ENCODE measurements at places on chromosomes 6 and 20.

DNA sequence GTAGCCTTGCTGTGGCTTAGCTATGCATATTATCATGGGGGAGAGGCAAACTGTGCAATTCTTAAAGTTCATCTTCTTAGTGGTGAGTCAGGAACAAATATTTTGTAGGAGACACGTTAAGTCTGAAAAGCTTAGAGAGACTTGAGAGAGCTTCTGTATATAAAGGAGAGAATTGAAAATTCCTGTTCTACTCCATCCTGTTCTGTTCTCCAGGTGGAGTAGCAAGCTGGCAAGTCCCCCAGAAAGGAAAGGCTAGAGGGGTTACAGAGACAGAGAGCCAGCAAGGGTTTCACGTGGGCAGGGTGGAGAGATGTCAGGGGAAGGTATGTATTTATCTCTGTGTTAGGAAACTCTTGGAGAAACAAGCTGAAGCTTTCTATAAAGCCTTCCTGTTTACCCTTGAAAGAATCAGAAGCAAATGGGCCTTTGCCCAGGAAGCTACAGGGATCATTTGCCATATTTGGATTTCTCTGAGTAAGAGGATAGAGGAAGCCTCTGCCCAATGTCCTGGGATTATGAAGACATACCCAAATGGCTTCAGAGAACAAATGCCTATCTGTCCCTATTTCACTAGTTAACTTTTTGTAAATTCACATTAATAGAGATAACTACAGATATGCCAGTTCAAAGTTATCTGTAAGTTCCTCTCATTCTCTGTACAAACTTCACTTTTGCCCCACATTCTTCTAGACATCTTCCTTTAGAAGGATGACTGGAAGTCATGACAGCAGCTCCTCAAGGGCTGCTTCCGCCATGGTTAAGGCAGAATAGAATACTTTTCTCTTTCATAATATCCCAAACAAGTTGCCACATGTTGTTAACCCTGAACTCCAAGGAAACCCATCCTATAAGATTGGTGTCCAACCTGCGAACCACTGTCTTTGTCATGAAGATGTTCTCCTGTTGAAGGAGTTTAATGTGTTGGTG, 126.7 kb upstream of the NEDD9 start:
- DNase-seq = peak; percentile 21

- no peak for DNase-seq
Observed at GRCh38 chr6:29720863-29721262, 2.4 kb upstream of the HLA-F start.

DNA sequence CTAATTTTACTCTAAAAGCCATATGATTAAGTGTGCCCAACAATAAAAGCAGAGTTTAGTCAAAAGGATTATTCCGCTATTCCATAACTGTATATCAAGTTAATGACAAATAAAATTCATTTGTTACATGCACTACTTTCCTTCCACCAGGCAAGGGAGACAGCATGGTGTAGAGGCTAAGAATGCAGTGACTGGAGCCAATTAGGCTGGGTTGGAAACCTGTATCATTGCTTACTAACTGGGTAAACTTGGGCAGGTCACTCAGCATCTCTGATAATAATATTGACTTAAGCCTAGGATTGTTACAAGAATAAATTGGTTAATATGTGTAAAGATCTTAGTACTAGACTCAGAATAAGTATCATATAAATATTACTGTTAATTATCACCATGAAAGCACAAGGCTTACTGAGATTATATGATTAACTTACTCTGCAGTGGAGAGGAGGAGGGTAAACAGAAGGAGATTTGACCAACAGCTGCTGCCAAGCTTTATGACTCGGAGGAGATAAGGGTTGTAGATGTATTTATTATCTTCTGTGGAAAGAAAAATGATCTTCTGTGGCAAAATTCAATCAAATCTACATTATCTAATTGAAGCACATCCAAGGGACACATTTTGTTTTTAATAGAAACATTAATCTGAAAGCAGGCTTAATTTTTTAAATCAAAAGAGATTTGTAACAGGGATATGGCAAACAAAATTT, 1459.9 kb downstream of the GRIK2 start:
- no peak for DNase-seq

DNA sequence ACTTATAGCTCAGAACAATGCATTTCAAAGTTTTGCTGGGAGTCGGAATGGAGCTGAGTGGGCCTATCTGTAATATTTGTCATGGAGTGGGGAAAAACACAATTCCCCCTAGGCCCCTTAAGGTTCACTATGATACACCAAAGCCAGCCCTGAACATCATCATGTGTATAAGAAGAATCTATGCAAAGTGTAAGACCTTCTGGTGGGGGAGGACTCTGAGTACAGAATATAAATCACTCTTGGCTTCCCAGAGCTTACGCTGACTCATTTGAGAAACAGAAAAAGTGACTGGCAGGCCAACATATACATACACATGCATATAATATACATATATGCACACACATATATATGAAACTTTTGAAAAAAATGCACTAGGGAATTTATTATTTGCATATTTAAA, 54.1 kb upstream of the UBR2 start:
- no peak for DNase-seq

- DNase-seq = no peak
Observed at GRCh38 chr20:9140162-9140760, 71.4 kb downstream of the PLCB4 start.

DNA sequence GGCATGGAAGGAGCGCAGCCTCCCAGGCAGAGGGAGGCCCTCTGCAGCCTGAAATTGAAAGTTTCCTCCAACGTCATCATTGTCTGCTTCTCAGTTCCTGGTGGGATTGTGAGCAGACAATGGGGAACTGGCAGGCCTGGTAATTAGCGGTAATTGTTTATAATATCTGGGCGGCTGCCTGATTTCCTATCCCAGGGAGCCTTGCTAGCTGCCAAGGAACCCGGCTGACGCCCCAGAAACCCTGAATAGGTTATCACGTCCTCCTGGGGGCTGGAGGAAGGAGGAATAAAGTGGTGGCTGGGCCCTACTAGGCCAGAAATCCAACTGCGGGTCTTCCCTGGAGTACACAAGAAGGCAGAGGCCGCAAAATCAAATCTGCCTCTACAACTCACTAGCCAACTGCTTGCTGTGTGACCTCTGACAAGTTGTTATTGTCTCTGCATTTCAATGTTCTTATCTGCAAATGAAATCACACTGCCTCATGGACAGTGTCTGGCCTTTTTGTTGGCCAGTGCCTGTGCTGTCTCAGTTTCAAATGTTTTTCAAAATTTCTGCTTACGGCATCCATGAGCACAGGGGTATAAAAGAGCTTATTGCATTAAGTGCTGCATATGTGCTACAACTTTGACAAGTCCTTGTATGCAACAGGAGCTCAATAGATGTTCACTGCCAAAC, 16.9 kb downstream of the KCNK15 start:
- DNase-seq = no peak

DNA sequence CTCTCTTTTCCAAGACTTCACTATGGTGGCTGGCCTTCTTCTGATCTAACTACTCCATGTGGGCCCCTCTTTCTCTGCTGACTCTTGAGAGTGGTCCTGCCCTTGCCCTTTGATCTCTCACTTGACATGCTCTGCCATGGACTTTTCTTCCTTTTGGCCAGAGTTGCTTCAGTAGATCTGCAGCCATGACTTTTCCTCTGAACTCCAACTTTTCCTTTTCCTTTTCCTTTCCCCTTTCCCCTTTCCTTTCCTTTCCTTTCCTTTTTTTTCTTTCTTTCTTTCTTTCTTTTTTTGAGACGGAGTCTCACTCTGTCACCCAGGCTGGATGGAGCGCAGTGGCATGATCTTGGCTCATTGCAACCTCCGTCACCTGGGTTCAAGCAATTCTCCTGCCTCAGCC, 88.5 kb downstream of the JAG1 start:
- no peak for DNase-seq

GRCh38 chr6:116354236-116354635, 16.5 kb upstream of the DSE start:
- DNase-seq = no peak

- no peak for DNase-seq
Observed at GRCh38 chr6:45658958-45659357, 281.2 kb upstream of the SUPT3H start.

DNA sequence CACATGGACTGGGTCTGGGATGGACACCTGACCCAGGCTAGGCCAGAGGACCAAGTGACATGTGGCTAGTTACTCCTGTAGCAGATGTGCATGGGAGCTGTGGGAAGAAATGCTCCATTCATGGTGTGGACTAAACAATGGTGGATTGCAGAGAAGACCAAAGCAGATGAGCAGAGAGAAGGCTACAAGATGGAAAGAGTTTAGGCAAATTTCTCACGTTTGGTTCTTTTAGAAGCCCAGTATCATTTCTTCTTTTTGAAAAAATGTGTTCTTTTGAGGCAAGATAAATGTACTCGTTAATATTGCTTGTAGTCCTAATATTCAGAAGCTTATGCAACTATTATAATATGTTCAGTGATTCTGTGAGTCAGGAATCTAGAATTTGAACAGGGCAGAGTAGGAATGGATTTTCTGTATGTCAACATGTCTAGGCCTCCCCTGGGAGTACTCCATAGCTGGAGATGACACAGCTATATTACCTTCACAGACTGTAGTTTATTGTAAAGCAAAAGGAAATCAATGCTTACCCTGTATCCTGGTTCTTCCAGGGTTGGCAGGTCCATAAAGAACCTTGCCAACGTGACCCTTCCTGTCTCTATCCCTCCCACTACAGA, 2.3 kb upstream of the BTN2A1 start:
- DNase-seq = no peak

- DNase-seq = no peak
Observed at GRCh38 chr20:43191946-43192863, 2.5 kb upstream of the PTPRT start.

GRCh38 chr6:33840048-33840926, 36.5 kb upstream of the MLN start:
- peak; percentile 90 for DNase-seq

DNA sequence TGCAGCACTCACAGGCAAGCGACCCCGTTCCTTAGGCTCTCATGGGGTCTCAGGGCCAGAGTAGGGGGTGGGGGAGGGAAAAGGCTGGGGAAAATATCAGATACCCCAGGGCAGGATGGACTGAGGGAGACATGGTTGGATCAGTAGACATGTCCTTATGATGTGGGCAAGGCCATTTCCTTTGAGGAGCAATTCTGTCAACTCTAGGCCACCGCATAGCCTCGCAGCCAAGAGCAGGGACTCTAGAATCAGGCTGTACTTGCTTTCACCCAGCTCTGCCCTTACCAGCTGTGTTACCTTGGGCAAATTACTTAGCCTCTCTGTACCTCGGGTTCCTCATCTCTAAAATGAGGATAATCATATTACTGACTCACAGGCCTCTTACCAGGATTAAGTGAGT, 2.2 kb upstream of the MAPK13 start:
- DNase-seq = no peak

- DNase-seq = no peak
Observed at GRCh38 chr6:144145541-144145940, 4.8 kb upstream of the STX11 start.

DNA sequence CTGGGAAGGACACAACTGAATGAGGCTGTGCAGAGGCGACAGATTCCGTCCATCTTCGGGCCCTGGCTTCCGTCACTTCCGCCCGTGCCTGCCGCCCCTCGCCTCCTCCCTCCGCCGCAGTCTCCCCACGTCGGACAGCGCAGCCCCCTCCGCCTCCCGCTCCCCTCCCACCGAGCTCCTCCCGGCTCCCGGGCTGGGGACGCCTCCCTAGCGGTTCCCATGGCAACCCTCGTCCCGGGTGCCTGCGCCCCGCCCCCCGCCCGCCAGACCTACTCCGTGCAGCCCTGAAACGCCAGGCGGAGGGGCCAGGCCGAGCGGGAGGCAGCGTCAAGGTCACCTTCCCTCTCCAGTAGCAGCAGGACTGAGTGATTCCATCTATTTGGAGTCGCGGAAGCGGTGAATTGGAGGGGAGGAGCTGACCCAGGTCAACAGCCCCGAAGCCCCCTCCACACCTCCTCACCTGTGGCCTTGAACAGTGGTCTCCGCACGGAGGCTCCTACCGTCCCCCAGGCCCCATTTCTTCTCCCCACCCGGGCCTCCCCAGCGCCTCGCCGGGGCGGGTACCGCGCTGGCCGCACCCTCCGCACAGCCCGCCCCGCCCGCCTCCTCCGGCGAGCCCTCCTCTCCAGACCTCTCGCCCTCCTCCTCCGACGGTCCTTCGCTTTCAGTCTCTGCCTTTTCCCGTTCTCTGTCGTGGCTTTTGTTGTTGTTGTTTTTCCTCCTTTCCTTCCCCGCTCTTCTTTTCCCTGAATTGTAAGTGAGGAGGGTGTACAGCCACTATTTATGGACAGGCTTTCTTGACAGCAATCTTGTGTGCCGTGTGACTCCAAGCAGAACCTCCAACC, 951 bp downstream of the NRSN2 start:
- peak; percentile 54 for DNase-seq

GRCh38 chr6:121688974-121689373, 253.5 kb downstream of the GJA1 start:
- no peak for DNase-seq

DNA sequence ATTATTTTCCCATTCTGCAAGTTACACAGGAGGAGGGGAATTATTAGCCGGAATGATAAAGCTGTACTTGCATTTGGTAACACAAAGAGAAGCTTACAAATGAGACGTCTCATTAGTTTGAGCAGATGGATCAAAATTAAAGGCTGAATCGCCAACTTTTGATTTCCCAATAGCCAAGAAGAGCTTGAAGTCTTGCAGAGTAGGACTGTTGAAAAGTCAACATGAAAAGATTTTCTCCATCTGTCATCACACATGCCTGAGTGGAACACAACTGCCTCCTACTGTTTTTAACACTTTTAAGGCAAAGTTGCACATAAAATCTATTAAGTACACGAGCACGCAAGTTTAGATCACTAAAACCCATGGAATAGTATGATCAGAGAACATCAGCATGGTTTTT, 176.2 kb downstream of the ASCC3 start:
- no peak for DNase-seq

DNA sequence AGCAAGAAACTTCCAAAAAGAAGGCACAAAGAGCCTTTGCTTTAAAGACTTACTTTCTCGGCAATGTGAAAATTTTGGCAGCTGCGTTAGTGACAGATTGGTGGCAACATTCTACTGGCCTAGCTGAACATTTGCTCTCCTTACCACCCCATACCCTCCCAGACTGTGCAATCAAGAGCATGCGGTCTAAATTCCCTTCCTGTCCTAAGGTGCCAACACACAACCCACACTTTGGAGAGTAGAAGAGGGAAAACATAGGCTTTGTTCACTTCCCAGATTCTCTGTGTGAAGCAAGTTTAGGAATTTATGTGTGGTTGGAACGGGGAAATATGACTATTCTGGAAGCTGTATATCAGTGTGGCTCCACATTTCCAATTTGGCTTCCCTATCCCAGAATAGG, 29.8 kb upstream of the NEDD9 start:
- no peak for DNase-seq

DNA sequence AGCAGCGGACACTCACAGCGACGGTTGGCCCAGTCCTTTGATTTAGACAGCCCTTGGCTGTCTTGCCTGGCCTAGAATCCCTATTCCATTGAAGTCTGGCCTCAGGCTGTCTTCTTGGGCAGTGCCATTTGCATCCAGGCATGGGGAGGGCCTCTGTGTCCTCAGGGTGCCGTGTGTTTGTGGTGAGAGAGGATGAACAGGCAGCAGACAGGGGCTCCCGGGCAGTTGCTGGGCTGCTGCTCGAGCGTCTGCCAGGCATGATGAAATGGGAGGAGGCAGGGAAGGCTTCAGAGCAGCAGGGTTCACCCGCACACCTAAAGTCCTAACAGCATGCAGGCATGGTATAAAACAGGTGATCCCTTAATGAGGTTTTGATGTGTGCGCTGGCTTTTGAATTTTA, 126.9 kb downstream of the SOBP start:
- no peak for DNase-seq

GRCh38 chr6:20837189-20837588, 302.9 kb downstream of the CDKAL1 start:
- no peak for DNase-seq

GRCh38 chr6:42403421-42403820, 48.3 kb downstream of the TRERF1 start:
- no peak for DNase-seq

GRCh38 chr6:153125032-153125431, 6.0 kb downstream of the RGS17 start:
- DNase-seq = no peak

All from dermis microvascular lymphatic vessel endothelial cell (primary cell).